ENCODE measurements at places on chromosomes 5 and 9.

GRCh38 chr5:136201870-136202269, 8.9 kb upstream of the SMIM32 start:
- DNase-seq = no peak

DNA sequence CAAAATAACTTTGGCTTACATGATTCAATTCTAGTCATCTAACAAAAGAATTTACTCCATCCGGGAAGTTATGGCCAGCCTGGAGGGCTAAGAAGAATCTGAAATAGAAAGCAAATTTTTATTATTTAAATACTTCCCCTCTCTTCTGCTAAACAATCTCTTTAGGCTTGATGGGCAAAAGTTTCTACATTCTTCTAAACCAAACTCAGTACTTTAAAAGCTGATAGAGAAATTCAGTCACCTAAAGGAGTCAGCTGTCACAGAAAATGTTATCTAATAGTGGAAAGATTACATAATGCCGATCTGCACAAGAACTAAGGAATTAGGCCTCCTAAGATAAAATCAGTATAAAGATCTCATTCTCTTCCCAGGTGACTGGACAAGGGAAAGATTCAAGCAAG, 32.4 kb downstream of the GNAQ start:
- DNase-seq = no peak

DNA sequence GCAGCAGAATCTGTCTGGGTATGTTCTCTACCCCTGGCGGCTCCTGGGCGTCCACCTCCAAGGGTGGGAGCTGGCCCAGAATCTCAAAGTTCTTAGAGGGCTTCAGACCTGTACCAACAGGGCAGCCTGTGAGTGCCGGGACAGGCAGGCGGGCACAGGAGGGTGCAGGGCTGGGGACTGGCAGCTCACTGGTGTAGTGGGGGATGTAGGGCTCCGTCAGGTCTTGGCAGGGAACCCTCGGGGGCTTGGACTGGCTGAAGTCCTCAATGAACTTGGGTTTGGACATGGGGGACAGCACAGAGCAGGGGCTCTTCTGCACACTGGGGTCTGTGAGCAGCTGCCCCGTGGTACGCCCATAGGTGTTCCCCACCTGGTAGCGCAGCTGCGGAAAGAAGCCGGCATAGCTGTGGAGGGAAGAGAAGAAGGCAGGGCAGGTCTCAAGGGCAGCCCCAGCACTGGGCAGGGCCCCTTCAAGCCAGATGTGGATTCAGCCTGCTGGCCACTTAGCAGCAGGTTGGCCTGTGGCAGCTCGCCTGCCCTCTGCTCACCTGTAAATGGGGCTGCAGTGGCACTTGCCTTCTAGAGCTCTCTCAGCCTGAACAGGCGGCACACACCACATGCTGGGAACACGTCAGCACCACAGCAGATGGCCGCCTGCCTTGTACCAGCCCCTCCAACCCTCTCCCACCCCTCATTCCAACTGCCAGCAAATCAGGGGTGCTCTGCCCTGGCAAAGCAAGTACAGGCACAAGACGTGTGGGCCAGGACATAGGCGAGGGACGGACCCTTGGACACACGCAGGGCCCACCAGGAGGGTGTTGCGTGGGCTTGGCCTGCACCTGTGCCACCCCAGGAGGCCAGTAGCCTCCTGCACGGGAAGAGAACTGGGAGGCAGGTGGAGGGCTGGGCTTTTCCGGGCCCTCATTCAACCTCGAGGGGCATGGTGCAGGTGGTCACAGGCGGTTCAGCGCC, 4.6 kb downstream of the TUBB4B start:
- no peak for DNase-seq

GRCh38 chr5:173671121-173671949, 54.9 kb upstream of the BOD1 start:
- no peak for DNase-seq

DNA sequence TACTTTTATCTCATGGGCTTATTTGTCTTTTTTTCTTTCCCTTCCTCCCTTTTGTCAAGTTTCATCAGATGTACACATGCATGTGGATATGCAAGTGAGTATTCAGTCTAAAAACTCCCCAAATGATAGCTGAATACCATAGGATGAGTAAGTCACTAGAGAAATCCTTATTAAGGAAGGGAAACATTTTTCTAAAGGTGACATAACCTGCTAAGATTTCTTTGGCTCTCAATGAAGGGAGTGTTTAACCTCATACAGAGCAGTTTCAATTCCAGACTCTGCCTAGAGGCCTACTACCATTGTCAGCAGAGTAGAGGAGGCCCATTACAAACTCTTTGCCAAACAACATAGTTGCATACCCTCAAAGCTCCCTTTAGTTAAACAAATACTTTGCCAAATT, 192.4 kb downstream of the ARHGEF28 start:
- DNase-seq = no peak

GRCh38 chr9:69649566-69650250, 22.5 kb downstream of the APBA1 start:
- no peak for DNase-seq

DNA sequence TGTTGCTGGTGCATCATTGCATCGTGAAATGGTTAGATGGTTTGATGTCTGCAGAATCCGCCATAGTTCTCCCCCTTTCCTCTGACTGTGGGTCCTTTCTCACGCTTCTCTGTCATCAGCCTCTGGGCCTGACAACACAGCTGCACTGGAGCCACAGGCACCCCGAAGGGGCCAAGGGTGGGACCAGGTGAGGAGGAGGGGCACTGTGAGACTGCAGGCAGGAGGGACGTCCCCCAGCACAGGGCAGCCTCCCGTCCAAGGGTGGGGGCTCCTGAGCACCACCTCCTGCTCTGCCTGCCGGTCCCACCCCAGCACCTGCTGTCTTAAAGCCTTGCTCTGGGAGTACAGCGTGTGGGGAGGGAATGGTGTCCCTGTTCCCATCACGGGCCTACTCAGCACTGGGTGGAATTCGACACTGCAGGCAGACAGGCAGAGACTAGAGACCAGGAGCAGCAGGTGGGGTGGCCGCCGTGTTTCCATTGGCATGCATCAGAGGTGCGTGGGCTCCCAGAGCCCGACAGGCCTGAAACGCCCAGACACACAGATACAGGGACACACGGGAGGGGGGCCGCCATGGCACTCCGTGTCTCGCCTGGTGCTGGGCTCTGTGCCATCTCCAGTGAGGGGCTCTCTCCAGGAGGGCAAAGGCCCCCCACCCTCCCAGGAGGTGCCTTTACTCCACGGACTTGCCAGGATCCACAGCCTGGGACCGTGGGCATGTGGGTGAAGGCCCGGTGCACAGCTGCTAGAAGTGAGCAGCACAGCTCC, 15.0 kb downstream of the CACNA1B start:
- DNase-seq = no peak

- DNase-seq = no peak
Observed at GRCh38 chr5:17620627-17621026, 10.4 kb downstream of the TAF11L12 start.

DNA sequence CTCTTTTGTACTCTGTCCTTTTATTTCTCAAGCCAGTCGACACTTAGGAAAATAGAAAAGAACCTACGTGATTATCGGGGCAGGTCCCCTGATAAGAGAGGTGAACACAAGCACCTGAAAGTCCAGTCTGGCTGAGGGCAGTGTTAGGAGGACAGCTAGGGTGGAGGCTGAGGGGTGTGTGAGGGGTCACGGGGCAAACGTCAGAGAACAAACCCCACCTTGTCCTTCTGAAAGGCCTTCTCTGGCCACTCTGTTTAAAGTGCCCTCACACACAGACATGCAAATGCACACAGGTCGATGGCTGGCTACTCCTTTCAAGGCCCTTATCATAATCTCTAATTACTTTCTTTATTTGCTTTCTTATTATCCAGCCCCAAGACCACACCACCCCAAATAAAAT, 108.8 kb downstream of the ESM1 start:
- DNase-seq = no peak

DNA sequence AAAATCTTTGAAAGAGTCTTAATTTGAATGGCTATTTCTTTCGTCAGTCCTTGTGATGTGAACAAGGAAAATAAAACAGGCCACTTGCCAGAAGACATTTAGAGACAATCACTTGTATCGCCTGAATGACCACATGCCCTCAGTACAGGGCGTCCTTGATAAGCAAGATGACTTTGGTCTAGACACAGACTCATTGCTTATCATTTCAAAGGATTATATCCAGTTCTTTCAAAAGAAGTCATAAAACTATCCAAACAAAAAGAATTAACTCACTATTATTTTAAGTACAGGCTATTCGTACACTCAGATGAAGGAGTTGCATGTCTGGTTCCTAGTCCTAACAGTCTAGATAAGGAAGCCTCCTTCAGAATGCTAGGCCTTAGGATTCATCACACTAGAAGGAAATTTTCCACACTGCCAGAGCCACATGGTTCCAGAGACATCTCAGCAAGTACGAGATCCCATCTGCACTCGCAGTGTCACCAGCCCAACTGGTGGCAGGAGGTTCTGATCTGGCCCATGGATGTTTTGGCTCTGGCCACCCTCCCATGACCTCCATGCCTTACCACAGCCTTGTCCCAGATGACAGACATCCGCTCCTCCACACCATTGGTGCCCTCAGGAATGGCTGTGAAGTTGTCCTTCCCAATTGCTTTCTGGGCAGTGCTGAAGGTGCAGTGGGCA, 109.6 kb downstream of the DPYSL3 start:
- no peak for DNase-seq

DNA sequence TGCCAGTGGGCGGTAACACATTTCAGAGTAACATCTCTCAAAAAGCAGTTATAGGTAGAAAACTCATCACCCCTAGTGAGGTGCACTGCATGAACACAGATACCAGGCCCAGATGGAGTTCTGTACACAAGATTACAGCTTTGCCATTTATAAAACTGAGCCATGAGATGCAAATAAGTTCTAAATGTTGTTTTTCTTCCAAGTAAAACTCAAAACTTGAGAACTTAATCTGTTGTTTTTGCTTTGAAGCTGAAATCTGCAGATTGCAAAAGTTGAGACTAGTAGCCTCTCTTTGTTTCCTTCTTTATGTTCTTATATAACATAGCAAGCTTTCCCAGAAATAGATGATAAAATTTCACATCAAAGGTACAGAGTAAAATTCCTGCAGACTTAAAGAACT, 434.1 kb downstream of the PLK2 start:
- no peak for DNase-seq

DNA sequence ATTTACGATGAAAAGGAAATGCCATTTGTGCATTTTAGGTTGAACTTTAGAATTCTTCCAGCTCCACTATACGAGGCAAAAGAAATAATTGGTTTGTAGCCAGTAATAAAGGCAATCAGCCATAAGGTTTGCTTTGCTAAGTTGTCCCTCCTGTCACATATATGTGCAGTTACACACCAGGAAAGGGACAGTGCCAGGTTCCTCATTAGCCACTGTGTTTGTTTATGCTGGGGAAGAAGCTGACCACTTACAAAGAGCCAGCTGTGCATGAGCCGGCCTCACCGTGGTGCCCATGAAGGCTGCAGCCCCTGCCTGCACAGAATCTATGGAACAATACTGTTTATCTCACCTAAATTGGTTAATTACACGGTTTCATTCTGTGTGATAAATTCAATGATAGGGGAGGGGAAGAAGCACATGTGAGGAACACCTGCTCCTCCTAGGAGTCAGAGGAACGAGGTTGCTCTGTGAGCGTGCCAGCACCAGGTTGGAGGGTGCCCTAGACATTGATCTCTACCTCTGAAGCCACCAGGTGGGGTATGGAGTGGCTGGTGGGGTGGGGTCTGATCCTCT, 173.8 kb upstream of the DAP start:
- DNase-seq = no peak

DNA sequence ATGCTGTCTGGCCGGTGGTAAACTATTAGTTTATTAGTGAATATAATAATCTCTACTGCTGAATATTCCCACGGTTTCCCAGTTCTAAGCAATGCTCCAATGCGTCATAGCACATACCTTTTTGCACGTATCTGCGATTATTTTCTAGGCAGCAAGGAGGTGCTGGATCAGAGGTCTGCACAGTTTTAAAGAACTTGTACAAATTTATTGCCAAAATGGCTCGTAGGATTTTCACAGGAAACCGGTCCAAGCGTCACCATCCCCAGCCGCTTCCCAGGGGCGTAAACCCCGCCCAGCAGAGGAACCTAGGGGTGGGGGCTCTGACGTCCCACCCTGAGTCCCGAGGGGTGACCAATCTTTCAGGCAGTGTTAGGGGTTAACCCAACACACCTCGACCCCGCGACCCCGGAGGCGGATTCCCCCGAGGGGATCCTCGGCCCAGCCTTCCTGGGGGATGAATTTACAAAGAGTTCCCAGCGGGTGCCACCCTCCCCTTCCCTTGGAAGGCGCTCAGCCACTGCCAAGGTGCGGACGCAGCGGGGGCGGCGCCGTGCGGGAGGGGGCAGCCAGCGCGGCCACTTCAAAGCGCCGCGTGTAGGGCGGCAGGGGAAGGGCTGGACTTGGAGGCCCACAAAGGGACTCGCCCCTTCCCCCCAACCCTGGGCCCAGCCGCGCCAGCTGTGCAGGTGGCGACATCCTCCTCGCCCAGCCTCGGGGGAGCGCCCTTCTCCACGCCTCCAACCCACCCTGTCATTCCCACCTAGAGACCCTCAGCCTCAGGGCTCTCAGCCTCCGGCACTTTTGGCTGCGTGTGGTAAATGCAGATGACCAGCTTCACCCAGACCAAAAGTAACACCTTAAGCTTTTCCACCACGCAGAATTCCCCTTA, 43.5 kb upstream of the TCF7 start:
- DNase-seq = no peak

DNA sequence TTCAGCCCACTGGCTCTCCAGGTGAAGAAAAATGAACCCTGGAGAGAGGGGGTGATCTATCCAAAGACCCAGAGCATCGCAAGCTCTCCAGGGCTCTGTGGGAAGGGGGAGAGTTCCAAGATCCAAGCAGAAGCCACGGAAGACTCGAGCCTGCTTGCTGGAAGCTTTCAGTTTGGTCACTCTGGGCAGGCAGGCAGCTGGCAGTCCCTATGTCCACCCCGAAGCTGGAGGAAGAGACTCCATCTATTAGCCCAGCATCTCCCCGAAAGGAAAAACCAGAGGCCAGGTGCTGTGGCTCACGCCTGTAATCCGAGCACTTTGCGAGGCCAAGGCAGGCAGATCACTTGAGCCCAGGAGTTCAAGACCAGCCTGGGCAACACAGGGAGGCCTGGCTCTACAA, 10.7 kb upstream of the SPARC start:
- no peak for DNase-seq

Data from stimulated activated CD4-positive, alpha-beta T cell treated with anti-CD3 and anti-CD28 coated beads, Interleukin-1b, Interleukin-23, amount 100 ng/mL, for 1 hour (primary cell).